ENCODE measurements at places on chromosomes 6 and 20. TPM values are rescaled to one million over a fixed set of nuclear protein-coding genes. Genes with fewer than 3 reads are reported as not detected.

DNA sequence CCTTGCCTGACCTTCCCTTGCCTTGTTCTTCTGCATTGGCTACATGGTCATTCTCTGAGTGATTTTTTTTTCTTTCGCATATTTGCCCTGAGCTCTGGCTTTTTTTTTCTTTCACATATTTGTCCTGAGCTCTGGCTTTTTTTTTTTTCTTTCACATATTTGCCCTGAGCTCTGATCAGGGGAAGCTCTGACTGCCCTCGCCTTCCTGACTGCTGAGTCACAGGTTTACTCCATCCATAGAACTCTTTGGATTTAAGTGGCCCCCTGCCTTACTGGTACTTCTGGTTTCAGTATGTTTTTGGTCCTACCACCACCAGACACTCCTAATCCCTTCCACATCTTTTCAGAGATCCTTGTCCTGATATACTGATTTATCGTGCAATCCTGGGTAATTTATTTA is 201.1 kb downstream of the OGFRL1 start:
- no peak overlapping the region for H3K27ac ChIP-seq
- no peaks in the 10 kb centered on the region for H3K36me3 ChIP-seq
- H3K4me3 ChIP-seq, result no peak overlapping the region
- no peak for DNase-seq
- H3K27me3 ChIP-seq, result no peaks in the 10 kb centered on the region

DNA sequence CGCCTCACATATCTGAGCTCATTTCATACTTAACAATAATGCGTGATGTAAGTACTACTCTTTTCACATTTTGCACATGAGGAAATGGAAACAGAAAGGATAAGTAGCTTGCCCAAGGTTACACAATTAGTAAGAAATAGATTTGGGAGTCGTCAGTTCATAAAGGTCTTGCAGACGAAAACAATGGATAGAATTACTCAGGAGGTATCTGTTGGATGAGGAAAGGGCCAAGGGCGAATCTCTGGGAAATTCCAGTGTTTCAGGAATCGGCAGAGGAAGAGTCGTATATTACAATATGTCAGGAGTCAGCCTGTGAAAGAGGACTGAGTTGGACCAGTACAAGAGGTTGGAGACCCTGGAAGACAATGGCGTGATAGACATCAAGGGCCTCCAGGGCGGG is 12.8 kb upstream of the EDN1 start:
- H3K4me3 ChIP-seq, result no peak overlapping the region
- no peak overlapping the region for H3K27ac ChIP-seq
- no peak for DNase-seq
- H3K36me3 ChIP-seq, result no peaks in the 10 kb centered on the region

DNA sequence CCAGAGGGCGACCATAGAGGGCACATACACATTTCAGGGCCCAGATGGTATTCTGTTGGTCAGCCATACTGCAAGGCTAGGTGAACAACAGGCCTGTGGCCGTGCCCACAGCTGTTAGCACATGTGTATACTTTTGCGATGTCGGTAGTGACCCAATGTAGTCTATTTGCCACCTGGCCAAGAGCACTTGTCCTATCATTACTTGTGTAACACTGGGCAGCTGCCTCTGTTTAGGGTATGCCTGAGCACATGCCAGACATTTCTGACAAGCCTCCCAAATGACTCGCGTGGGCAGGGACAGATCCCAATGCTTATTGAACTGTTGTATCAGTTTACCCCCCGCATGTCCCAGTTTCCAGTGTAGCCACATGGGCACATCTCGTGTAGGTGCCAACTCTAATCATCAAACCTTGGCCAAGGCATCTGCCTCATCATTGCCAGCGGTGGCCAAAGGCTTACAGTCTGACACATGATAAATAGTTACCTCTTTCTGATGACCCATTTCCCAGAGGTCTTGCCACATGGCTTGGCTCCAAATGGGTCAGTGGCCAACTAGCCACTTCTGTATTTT is 74.4 kb upstream of the FBXL4 start:
- no peak overlapping the region for H3K27ac ChIP-seq
- H3K27me3 ChIP-seq, result no peaks in the 10 kb centered on the region
- no peak for DNase-seq
- no peaks in the 10 kb centered on the region for H3K4me1 ChIP-seq
- H3K36me3 ChIP-seq, result no peaks in the 10 kb centered on the region

DNA sequence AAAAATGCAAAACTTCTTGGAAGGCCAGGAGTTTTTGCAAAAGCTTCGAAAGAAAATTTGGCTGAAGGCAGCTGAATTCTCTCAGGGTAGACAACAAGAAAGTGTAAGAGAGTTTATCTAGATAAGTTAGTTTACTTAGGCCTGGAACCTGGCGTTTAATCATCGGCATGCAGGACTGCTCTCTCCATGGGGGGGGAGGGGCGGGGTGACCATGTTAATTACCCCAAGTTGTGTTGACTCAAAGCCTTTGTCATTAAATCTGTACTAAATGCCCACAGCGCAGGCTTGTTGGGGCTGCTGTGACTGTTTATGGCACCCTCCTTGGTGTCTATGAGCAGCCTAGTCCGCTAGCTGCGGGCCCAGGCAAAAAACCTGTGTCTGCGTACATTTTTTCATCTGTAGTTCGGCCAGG is 20.1 kb upstream of the ZNF451 start:
- H3K36me3 ChIP-seq, result no peaks in the 10 kb centered on the region
- no peaks in the 10 kb centered on the region for H3K4me1 ChIP-seq
- H3K27ac ChIP-seq, result no peak overlapping the region
- DNase-seq, result no peak

GRCh38 chr6:135094403-135094821 is 39.8 kb upstream of the HBS1L start:
- H3K27ac ChIP-seq, result no peak overlapping the region
- DNase-seq, result no peak
- no peaks in the 10 kb centered on the region for H3K27me3 ChIP-seq

DNA sequence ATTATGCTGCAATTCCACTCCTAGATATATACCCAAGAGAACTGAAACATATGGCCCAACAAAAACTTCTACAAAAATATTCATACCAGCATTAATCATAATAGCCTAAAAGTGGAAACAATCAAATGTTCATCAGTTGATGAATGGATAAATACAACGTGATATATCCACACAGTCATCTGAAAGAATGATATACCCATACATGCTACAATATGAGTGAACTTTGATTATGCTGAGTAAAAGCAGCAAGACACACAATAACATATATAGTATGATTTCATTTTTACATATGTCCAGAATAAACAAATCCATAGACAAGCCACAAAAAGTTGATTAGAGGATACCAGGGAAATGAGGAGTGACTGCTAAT is 30.7 kb downstream of the CDK19 start:
- H3K4me1 ChIP-seq, result no peaks in the 10 kb centered on the region
- H3K27ac ChIP-seq, result no peak overlapping the region
- no peaks in the 10 kb centered on the region for H3K36me3 ChIP-seq
- H3K27me3 ChIP-seq, result no peaks in the 10 kb centered on the region
- no peak overlapping the region for H3K4me3 ChIP-seq
- DNase-seq, result no peak

GRCh38 chr6:137878029-137878428 is 11.0 kb downstream of the TNFAIP3 start:
- no peak for DNase-seq
- H3K36me3 ChIP-seq, result peaks cover 80% of the 10 kb centered on the region
- no peak overlapping the region for H3K4me3 ChIP-seq
- H3K27ac ChIP-seq, result no peak overlapping the region
- peaks cover 8% of the 10 kb centered on the region for H3K4me1 ChIP-seq

- H3K36me3 ChIP-seq, result no peaks in the 10 kb centered on the region
- no peaks in the 10 kb centered on the region for H3K4me1 ChIP-seq
Measured at GRCh38 chr6:23448281-23448680, 677.7 kb upstream of the NRSN1 start.

- DNase-seq, result no peak
- H3K27me3 ChIP-seq, result no peaks in the 10 kb centered on the region
- peaks cover 48% of the 10 kb centered on the region for H3K4me1 ChIP-seq
- peak overlapping the region; percentile 87 for H3K27ac ChIP-seq
- peak overlapping the region; percentile 68 for H3K4me3 ChIP-seq
Measured at GRCh38 chr6:111602481-111603011, 3.1 kb downstream of the TRAF3IP2 start.

The BACH2 gene
- total RNA-seq, result 1.4 TPM

The SEMG1 gene
- not detected for total RNA-seq

The FAXC gene
- total RNA-seq, result 0.75 TPM

The WFDC10B gene
- total RNA-seq, result not detected

The TMX4 gene
- total RNA-seq, result 29.7 TPM

The GPR63 gene
- not detected for total RNA-seq

The ADGB gene
- total RNA-seq, result 1.1 TPM

The KCNQ5 gene
- 0.48 TPM for total RNA-seq

The LRRC73 gene
- total RNA-seq, result not detected

The RAMACL gene
- 1.2 TPM for total RNA-seq

The SIRPB1 gene
- total RNA-seq, result not detected

The TREML2 gene
- not detected for total RNA-seq

Measured in transverse colon (tissue), 4 donors.